ENCODE measurements at places on chromosomes 13 and 19.

DNA sequence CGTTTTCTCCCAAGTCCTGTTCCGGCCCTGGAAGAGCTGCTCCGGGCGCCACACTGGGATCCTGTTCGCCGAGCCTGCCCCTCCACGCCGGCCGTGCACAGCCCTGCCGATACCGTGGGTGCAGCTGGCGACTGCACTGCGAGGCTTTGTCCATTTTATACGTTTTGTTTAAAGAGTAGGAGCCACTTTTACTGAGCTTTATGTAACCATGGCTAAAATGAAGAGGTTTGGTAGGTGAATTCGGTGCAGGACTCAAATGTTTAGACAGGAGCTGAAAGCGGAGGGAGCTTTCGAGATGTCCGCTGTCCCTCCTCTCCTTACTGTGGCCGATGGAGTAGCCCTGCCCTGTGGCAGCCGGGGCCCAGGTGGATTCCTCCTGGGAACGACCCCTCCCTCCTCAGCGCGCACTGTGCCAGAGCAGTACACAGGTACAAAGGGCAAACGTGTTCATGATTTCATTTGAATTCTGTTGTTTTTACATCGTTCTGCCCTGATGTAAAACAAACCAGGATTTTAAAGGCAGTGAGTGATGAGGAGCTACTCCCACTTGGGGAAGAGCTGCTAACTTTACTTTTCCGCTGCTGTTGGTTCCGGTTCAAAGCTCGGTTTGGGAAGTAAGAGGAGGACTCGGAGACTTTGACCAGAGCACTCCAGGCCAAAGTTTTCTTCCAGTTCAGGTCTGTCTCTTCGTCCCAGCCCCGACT lies 1.7 kb downstream of the COL4A2 start:
- no peak overlapping the region for H3K4me3 ChIP-seq
- peaks cover 57% of the 10 kb centered on the region for H3K27me3 ChIP-seq
- H3K4me1 ChIP-seq = peaks cover 4% of the 10 kb centered on the region
- H3K27ac ChIP-seq = no peak overlapping the region
- H3K36me3 ChIP-seq = no peaks in the 10 kb centered on the region

- H3K4me3 ChIP-seq = no peak overlapping the region
- no peak overlapping the region for H3K27ac ChIP-seq
- H3K27me3 ChIP-seq = no peaks in the 10 kb centered on the region
- no peaks in the 10 kb centered on the region for H3K4me1 ChIP-seq
- no peak for ATAC-seq
Observed at GRCh38 chr13:79799059-79799867, 318.3 kb downstream of the NDFIP2 start.

GRCh38 chr13:36188441-36188840 lies 25.9 kb downstream of the SOHLH2 start:
- no peak overlapping the region for H3K27ac ChIP-seq
- H3K36me3 ChIP-seq = no peaks in the 10 kb centered on the region
- H3K4me1 ChIP-seq = no peaks in the 10 kb centered on the region
- H3K27me3 ChIP-seq = no peaks in the 10 kb centered on the region

- H3K27ac ChIP-seq = no peak overlapping the region
- H3K27me3 ChIP-seq = peaks cover 27% of the 10 kb centered on the region
- ATAC-seq = peak; percentile 46
- H3K4me3 ChIP-seq = no peak overlapping the region
Observed at GRCh38 chr13:94411747-94412146, 67.7 kb downstream of the DCT start.

GRCh38 chr13:110341445-110342244 lies 34.6 kb downstream of the COL4A2 start:
- H3K4me3 ChIP-seq = peak overlapping the region; percentile 69
- peaks cover 15% of the 10 kb centered on the region for H3K4me1 ChIP-seq
- H3K36me3 ChIP-seq = peaks cover 4% of the 10 kb centered on the region
- peak overlapping the region; percentile 83 for H3K27ac ChIP-seq

GRCh38 chr13:37385956-37386670 lies 212.5 kb downstream of the POSTN start:
- ATAC-seq = no peak
- no peaks in the 10 kb centered on the region for H3K36me3 ChIP-seq
- no peaks in the 10 kb centered on the region for H3K4me1 ChIP-seq

- no peaks in the 10 kb centered on the region for H3K36me3 ChIP-seq
- H3K27me3 ChIP-seq = peaks cover 14% of the 10 kb centered on the region
- no peak for ATAC-seq
- no peak overlapping the region for H3K4me3 ChIP-seq
- no peaks in the 10 kb centered on the region for H3K4me1 ChIP-seq
Observed at GRCh38 chr19:33366127-33366526, 7.4 kb upstream of the CEBPG start.

- H3K4me3 ChIP-seq = no peak overlapping the region
- H3K27me3 ChIP-seq = peaks cover 13% of the 10 kb centered on the region
- no peaks in the 10 kb centered on the region for H3K36me3 ChIP-seq
- H3K4me1 ChIP-seq = no peaks in the 10 kb centered on the region
Observed at GRCh38 chr13:112623051-112623711, 35.2 kb upstream of the TUBGCP3 start.

DNA sequence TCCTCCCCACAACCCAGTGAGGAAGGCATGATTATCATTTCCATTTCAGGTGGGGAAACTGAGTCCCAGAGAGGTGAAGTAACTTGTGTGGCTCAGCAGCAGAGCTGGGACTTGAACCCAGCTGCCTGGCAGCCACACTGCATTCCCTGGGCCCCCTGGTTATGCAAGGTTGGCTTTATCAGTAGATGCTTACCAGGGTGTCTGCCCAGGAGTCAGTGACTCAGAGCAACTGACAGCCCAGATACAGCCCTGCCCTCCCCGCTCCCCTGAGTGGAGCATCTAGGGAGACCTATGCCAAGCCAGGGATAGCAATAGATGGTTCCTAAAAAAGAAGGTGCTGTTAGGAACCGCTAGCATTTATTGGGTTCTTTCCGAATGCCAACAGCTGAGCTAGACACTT lies 5.9 kb downstream of the IGLON5 start:
- H3K27me3 ChIP-seq = peaks cover 25% of the 10 kb centered on the region
- H3K4me1 ChIP-seq = no peaks in the 10 kb centered on the region
- H3K36me3 ChIP-seq = no peaks in the 10 kb centered on the region
- no peak for ATAC-seq
- no peak overlapping the region for H3K4me3 ChIP-seq
- H3K27ac ChIP-seq = no peak overlapping the region

DNA sequence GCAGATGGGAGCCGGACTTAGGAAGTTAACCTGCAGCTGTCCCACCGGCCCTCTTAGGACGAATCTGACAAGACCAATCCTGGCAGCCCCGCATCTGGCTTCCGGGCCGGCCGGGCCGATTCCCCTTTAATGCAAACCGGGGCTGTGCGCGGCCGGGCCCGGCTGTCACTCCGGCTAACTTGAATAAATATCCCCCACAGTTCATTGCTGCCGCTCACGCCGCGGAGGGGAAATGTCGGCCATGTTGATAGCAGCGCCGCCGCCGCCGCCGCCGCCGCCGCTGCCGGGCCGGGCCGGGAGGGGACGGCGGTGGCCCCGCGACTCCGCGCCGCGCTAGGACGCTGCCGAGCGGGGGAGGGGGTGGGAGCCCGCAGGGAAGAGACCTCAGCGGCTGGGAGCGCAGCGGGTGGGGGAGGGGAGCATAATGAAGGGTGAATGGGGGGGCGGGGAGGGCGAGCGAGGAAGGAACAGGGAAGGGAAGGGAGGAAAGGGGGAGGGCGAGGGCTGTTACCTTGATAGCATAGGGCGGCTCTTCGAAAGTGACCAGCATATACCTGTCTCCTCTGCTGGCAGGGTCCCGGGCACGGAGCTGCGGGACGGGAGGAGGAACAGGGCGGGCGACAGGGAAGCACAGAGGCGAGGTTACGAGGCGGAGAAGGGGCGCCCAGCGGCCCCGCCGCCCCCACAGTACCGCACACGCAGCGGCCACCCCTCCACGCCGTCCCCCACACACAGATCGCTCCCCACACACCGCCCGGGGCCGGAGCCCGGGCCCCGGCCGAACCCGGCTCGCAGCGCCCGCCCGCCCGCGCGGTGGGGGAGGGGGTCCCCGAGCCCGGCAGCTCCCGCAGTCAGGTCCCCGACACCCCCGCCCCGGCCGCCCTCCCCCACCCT lies 1.1 kb downstream of the INTS6 start:
- ATAC-seq = peak; percentile 5
- peaks cover 89% of the 10 kb centered on the region for H3K36me3 ChIP-seq
- peak overlapping the region; percentile 96 for H3K27ac ChIP-seq
- no peaks in the 10 kb centered on the region for H3K27me3 ChIP-seq
- H3K4me1 ChIP-seq = peaks cover 23% of the 10 kb centered on the region

DNA sequence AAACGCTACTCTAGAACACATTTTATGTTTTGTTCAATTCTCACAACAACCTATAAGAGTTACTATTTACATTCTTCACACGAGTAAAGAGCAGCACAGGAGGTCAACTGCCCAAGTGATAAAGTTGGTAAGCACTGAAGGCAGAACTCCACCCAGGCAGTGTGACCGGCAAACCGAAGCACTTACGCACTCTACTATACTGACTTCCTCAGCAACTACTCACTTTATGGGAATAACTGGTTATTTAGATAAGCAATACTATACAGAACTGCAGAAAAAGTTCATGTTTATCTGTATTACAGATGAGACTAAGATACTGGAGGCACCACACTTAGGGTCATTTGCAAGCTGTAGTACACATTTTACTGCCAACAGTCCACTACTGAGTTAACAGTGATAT lies 28.8 kb downstream of the FOXO1 start:
- peak overlapping the region; percentile 15 for H3K4me3 ChIP-seq
- ATAC-seq = no peak
- no peaks in the 10 kb centered on the region for H3K27me3 ChIP-seq
- H3K36me3 ChIP-seq = peaks cover 57% of the 10 kb centered on the region
- peaks cover 71% of the 10 kb centered on the region for H3K4me1 ChIP-seq

DNA sequence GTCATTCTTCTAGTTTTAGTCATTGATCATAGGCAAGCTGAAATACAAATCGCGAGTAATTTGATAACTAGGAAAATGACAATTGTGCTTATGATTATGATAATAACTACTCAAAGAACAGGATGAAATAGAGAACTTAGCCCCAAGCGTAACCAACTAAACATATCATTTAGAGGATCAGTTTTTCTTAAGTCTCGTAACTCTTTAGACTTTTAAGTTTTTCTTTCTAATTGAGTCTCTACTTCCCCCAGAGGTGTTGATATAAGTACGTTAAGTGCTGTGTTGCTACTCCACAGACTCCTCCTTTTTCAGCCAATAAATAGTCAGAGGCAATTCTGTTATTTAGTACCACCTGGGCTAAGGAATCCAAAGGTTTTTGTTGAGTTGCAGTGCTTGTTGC lies 96.3 kb downstream of the NHLRC3 start:
- H3K27ac ChIP-seq = no peak overlapping the region
- peaks cover 11% of the 10 kb centered on the region for H3K27me3 ChIP-seq
- no peaks in the 10 kb centered on the region for H3K36me3 ChIP-seq
- no peaks in the 10 kb centered on the region for H3K4me1 ChIP-seq

- ATAC-seq = no peak
- H3K4me3 ChIP-seq = no peak overlapping the region
- no peaks in the 10 kb centered on the region for H3K4me1 ChIP-seq
- H3K36me3 ChIP-seq = no peaks in the 10 kb centered on the region
- H3K27ac ChIP-seq = no peak overlapping the region
Observed at GRCh38 chr19:8174706-8175105, 25.3 kb upstream of the FBN3 start.

DNA sequence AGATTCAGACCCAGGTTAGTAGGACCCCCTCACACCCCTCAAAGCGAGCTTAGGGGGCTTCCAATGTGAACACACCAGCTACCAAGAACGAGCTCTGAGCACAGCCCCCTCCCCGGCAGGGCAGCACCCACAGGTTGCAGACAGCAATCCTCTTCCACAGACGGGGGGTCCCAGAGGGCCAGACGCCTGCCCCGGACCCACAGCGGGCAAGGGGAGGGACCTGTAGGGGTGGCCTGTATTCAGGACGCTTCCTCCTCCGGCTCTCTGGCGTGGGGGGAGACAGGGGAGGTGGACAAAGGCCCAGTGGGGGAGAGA lies 4.8 kb downstream of the TTYH1 start:
- no peak overlapping the region for H3K27ac ChIP-seq
- H3K27me3 ChIP-seq = peaks cover 20% of the 10 kb centered on the region
- no peak overlapping the region for H3K4me3 ChIP-seq
- H3K4me1 ChIP-seq = peaks cover 15% of the 10 kb centered on the region
- ATAC-seq = no peak

DNA sequence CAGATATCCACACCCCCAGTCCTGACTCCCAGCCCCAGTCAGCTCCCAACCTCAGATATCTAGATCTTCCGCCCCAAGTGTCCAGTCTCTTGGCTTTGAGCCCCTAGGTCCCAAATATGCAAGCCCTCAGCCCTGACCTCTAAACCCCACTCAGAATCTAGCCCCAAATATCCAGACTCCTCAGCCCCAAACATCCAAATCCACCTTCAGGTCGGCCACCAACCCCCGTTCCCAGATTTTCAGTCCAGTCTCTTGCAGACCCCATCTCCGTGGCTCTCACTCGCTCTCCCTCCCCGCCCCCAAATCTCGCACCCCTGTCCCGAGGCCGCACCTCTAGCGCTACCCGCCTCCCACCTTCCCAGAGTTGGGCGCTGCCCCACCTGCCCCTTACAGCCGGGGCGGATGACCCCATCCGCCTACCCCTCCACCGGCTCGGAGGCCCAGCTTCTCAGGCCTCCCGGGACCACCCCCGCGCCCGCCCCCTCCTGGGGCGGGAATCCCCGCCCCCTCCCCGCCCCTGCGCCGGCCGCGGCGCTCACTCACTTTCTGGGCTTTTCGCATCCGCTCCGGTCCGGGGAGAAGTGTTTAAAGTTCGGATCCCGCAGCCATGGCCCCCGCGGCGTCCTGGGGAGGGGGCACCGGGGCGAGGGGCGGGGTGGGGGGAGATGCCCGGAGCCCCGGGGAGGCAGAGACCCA lies 604 bp downstream of the ERFL start:
- peak; percentile 31 for ATAC-seq
- H3K27ac ChIP-seq = peak overlapping the region; percentile 39
- H3K4me3 ChIP-seq = no peak overlapping the region

DNA sequence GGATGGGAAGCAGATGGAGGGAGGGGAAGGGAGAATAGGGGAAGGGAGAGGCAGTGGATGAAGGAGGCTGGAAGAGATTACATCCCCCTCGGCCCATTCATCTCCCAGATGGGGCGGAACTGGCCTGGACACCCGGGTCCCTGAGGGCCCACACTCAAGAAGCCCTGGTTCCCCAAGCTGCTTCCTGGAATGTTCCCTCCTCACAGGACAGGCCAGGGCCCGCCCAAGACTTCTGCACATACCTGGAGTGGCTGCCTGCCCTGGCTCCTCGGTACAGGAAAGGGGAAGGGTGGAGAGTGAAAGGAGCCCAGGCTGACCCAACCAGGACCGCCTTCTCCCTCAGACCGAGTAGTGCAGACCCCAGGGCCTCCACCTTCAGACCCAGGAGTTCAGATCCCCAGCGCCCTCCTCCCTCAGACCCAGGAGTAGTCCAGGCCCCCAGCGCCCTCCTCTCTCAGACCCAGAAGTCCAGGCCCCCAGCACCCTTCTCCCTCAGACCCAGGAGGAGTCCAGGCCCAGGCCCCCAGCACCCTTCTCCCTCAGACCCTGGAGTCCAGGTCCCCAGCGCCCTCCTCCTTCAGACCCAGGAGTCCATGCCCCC lies 489 bp downstream of the NTF4 start:
- H3K4me3 ChIP-seq = no peak overlapping the region
- H3K36me3 ChIP-seq = no peaks in the 10 kb centered on the region
- H3K27ac ChIP-seq = no peak overlapping the region

GRCh38 chr19:4602173-4602788 lies 37.0 kb upstream of the TNFAIP8L1 start:
- no peak overlapping the region for H3K4me3 ChIP-seq
- peaks cover 5% of the 10 kb centered on the region for H3K4me1 ChIP-seq

GRCh38 chr13:21117104-21117809 lies 55.9 kb upstream of the LATS2 start:
- ATAC-seq = no peak
- no peaks in the 10 kb centered on the region for H3K27me3 ChIP-seq
- H3K4me3 ChIP-seq = no peak overlapping the region

GRCh38 chr13:84973661-84974060 lies 825.6 kb downstream of the SLITRK6 start:
- H3K36me3 ChIP-seq = no peaks in the 10 kb centered on the region
- no peaks in the 10 kb centered on the region for H3K27me3 ChIP-seq
- H3K4me3 ChIP-seq = no peak overlapping the region

Data from activated T-helper 17 cell treated with anti-CD3 and anti-CD28 coated beads, Interleukin-2, amount 50 U/mL, for 72 hours (primary cell).